Activated CD8-positive, alpha-beta T cell treated with anti-CD3 and anti-CD28 coated beads, Interleukin-2, amount 10 ng/mL, durations not matched to agents 7 days and 5 days (primary cell): ENCODE measurements at places on chromosomes 11 and 22.

DNA sequence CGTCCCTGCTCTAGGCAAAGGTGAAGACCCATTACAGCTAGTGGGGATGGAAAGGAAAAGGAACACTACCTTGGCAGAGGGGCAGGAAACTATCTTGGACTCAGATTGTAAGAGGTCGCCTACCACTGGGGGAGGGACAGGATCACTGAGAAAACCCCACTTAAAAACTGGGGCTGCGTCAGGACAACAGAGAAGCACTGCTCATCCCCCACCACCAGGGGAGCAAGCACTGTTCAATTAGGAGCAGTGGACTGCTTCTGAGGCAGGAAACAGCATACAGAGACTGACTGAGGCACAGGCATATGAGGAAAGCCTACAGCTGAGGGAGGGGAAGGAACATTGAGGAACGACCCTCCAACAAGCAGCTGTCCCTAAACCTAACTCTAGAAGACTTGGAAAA is 20.8 kb upstream of the DLAT start:
- H3K27me3 ChIP-seq: peaks cover 18% of the 10 kb centered on the region
- peak; percentile 35 for DNase-seq
- no peak overlapping the region for H3K27ac ChIP-seq
- H3K4me3 ChIP-seq: no peak overlapping the region

- peaks cover 53% of the 10 kb centered on the region for H3K36me3 ChIP-seq
- H3K27ac ChIP-seq: peak overlapping the region; percentile 72
- peaks cover 45% of the 10 kb centered on the region for H3K4me1 ChIP-seq
- no peak overlapping the region for H3K4me3 ChIP-seq
Observed at GRCh38 chr22:46794491-46794890, 32.0 kb downstream of the TBC1D22A start.

GRCh38 chr22:19035474-19036228 is 86.6 kb downstream of the DGCR2 start:
- H3K4me1 ChIP-seq: no peaks in the 10 kb centered on the region
- H3K36me3 ChIP-seq: no peaks in the 10 kb centered on the region
- H3K4me3 ChIP-seq: no peak overlapping the region
- no peak overlapping the region for H3K27ac ChIP-seq
- H3K27me3 ChIP-seq: peaks cover 3% of the 10 kb centered on the region

- no peak overlapping the region for H3K4me3 ChIP-seq
- no peaks in the 10 kb centered on the region for H3K4me1 ChIP-seq
- no peak overlapping the region for H3K27ac ChIP-seq
- H3K27me3 ChIP-seq: peaks cover 2% of the 10 kb centered on the region
- no peaks in the 10 kb centered on the region for H3K36me3 ChIP-seq
- DNase-seq: no peak
Observed at GRCh38 chr11:107669191-107669740, 42.6 kb downstream of the SLN start.

DNA sequence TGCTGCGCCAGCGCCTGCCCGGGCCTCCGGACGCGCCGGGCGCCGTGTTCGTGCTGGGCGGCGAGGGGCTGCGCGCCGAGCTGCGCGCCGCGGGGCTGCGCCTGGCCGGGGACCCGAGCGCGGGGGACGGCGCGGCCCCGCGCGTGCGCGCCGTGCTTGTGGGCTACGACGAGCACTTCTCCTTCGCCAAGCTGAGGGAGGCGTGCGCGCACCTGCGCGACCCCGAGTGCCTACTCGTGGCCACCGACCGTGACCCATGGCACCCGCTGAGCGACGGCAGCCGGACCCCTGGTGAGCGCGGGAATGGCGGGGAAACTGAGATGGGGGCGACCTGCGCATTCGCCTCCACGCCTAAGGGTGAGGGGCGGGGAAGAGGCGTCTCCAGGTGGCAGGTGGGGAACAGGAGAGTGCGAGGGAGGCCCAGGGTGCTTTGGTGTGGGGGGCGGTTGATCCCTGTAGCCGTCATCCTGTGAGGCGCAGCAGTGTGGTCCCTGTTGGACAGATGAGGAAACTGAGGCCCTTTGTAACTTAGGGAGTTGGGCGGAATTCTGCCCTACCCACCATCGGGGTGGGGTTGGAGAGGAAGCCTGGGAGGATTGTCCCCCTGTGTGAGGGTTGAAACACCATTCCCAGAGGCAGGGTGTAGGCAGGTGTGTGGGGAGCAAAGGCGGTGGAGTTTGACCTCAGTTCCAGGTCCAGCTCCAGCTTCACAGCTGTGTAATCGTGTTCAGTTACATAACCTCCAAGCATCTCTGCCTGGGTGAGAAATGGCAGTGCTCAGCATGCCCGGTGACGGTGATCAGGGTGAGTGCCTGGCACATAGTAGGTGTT is 758 bp downstream of the PDXP start:
- DNase-seq: no peak
- no peaks in the 10 kb centered on the region for H3K27me3 ChIP-seq
- H3K4me3 ChIP-seq: peak overlapping the region; percentile 87
- H3K27ac ChIP-seq: peak overlapping the region; percentile 64

DNA sequence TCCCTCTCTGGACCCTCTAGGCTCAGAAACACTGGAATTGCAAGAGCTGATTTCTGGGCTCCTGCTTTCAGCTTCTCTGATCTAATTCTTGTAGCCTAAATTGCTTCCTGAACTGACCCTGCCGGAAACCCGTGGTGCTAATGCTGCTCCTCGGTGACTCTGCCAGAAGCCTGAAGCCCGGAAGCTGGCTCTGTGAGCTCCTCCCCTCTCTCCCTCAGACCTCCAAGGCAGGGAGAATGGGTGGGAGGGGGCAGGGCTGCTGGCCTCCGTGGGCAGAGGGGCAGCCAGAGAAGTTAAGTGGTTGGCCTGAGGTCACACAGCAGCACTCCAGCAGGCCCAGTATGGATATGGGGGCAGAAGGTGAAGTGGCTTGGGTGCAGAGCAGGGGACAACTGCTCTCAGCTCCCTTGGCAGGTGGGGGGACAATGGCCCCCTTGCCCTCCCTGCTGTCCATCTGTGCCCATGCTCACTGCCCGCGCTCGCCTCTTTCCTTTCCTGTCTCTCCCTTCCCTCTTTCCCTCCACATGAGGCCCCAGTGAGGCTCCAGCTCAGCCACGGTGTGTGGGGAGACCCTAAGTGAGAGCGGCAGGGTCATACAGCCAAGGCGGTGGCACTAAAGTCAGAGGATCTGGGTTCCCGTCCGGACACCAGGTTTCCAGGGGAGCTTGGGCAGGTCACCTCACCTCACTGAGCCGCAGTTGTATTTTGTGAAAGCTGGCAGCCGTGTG is 16.2 kb downstream of the CAPN5 start:
- peak overlapping the region; percentile 71 for H3K4me3 ChIP-seq
- peaks cover 32% of the 10 kb centered on the region for H3K4me1 ChIP-seq
- H3K36me3 ChIP-seq: no peaks in the 10 kb centered on the region
- H3K27ac ChIP-seq: peak overlapping the region; percentile 95
- DNase-seq: peak; percentile 82

GRCh38 chr22:36026741-36027140 is 1.9 kb downstream of the RBFOX2 start:
- no peak overlapping the region for H3K27ac ChIP-seq
- DNase-seq: no peak
- no peaks in the 10 kb centered on the region for H3K36me3 ChIP-seq
- peaks cover 44% of the 10 kb centered on the region for H3K27me3 ChIP-seq
- H3K4me1 ChIP-seq: peaks cover 21% of the 10 kb centered on the region
- H3K4me3 ChIP-seq: no peak overlapping the region

GRCh38 chr22:28198692-28199091 is 279.6 kb upstream of the PITPNB start:
- H3K4me1 ChIP-seq: no peaks in the 10 kb centered on the region
- no peak for DNase-seq
- H3K27me3 ChIP-seq: no peaks in the 10 kb centered on the region

DNA sequence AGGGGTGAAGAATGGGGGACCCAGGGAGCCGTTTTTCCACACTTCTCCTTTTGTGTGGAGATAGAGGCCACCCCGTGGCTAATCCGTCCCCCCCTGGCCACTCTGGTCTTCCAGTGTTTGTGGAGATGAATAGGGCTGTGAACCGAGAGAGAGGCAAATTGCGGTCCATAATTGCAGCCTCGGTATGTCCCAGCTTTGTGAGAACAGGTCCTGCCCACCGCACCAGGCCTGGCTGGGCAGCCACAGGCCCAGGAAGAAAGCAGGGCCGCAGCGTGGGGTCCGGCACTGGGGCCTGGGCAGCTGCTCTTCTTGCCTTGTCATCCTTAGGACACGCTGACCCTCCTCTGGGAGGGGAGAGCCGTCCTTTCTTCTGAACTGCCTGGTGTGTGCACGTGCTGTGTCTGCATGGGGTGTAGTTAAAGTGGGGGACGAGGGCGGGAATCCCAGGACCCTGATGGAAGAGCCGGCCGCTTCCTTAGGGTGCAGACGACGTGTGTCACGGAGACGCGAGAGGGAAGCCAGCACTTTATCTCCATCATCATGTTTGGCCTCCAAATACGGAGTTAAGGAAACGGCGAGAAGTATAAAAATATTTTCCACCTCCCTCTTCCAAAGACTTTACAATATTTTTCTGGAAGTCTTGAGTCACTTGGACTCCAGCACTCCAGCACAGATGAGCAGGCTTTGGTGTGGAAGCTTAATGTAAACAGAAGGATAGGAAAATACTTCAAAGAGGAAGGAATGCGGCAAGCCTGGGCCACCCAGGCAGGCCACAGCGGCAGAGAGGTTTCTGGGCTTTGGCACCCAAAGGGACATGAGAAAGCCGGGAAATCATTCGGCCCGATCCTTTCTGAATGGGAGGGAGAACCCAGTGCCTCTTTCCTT is 1248.4 kb downstream of the BRD1 start:
- no peak overlapping the region for H3K4me3 ChIP-seq
- no peaks in the 10 kb centered on the region for H3K36me3 ChIP-seq
- no peak overlapping the region for H3K27ac ChIP-seq
- H3K27me3 ChIP-seq: peaks cover 9% of the 10 kb centered on the region
- H3K4me1 ChIP-seq: peaks cover 1% of the 10 kb centered on the region

DNA sequence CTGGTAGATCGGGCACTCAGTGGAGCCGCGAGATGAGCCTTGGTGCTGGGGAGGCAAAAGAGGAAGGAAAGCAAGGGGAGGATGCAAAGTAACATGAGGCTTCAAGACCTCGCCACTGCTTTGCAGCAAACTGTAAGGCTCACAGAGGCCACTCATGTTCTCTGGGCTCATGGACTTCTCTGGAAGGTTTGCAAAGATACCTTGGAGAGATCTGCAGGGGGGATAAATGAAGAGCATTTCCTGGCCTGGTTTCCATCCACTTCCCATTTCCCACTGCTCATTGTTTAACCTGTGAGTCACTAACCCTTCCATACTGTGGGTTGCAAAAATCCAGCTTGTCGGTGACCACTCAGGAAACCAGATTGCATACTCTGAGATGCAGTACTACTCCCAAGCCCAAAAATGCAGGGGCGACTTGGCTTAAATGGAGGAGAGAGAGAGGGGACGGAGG is 38.5 kb downstream of the OSBP2 start:
- H3K4me3 ChIP-seq: no peak overlapping the region
- H3K36me3 ChIP-seq: no peaks in the 10 kb centered on the region
- no peak for DNase-seq
- no peak overlapping the region for H3K27ac ChIP-seq
- no peaks in the 10 kb centered on the region for H3K27me3 ChIP-seq

- H3K36me3 ChIP-seq: no peaks in the 10 kb centered on the region
- H3K27ac ChIP-seq: no peak overlapping the region
- DNase-seq: no peak
Observed at GRCh38 chr11:119615882-119616196, 113.2 kb downstream of the NECTIN1 start.

DNA sequence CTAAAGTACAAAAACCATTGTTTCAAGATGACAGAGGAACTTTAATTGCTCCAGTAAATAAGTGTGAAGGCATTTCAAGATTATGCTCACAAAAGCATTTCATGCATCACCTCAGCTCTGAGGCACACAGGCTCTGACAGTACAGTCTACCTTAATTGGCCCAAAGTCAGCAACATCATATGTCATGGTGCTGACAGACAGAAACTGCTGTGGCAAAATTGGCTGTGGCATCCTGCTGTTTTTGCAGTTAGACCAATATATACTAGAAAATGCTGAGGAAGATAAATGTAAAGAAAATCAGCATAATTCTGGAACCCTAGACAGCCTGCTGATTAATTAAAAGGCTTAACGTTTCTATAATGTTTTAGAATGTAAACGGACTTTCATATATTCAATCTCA is 34.9 kb upstream of the PPP2R1B start:
- DNase-seq: no peak
- no peak overlapping the region for H3K4me3 ChIP-seq
- H3K4me1 ChIP-seq: peaks cover 9% of the 10 kb centered on the region
- no peak overlapping the region for H3K27ac ChIP-seq
- H3K27me3 ChIP-seq: no peaks in the 10 kb centered on the region
- H3K36me3 ChIP-seq: peaks cover 50% of the 10 kb centered on the region

- H3K27ac ChIP-seq: no peak overlapping the region
- DNase-seq: no peak
- peaks cover 13% of the 10 kb centered on the region for H3K4me1 ChIP-seq
- no peaks in the 10 kb centered on the region for H3K27me3 ChIP-seq
- no peak overlapping the region for H3K4me3 ChIP-seq
- peaks cover 26% of the 10 kb centered on the region for H3K36me3 ChIP-seq
Observed at GRCh38 chr22:38304526-38304925, 12.7 kb downstream of the CSNK1E start.

DNA sequence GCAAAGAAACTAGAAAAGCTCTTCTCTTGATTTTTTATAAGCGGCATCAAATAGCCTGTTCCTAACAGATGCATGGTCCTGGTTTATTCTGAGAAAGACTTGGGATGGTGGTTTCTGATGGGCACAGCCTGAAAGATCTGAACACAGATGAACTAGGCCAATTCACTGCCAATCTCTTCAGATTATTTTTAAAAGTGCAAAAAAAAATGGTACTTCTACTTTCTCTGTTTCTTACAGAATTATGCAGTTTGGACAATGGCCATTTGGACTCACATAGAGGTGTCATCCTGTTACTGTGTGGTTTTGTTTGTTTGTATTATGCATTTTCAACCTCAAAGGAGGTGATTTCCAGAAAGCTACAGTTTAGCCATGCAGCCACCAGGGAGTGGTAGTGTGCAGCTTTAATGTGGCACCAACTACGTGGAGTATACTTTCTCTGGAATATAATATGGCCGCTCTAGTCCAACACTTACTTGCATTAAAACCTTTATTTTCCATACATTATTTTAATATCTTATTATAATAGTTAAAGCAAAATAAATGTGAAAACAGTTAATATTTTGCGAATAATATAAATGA is 469.8 kb upstream of the KIRREL3 start:
- no peak overlapping the region for H3K27ac ChIP-seq
- H3K27me3 ChIP-seq: no peaks in the 10 kb centered on the region
- DNase-seq: no peak
- H3K36me3 ChIP-seq: no peaks in the 10 kb centered on the region
- H3K4me3 ChIP-seq: no peak overlapping the region

GRCh38 chr11:95156916-95157541 is 67.4 kb downstream of the ENDOD1 start:
- peaks cover 5% of the 10 kb centered on the region for H3K36me3 ChIP-seq
- peaks cover 33% of the 10 kb centered on the region for H3K4me1 ChIP-seq
- H3K27ac ChIP-seq: no peak overlapping the region
- no peaks in the 10 kb centered on the region for H3K27me3 ChIP-seq

GRCh38 chr11:31676280-31676982 is 134.7 kb downstream of the PAX6 start:
- no peaks in the 10 kb centered on the region for H3K27me3 ChIP-seq
- no peaks in the 10 kb centered on the region for H3K4me1 ChIP-seq
- peaks cover 2% of the 10 kb centered on the region for H3K36me3 ChIP-seq
- no peak overlapping the region for H3K4me3 ChIP-seq

- H3K36me3 ChIP-seq: peaks cover 74% of the 10 kb centered on the region
- H3K4me1 ChIP-seq: peaks cover 99% of the 10 kb centered on the region
- no peak overlapping the region for H3K4me3 ChIP-seq
Observed at GRCh38 chr11:35170503-35170902, 31.5 kb downstream of the CD44 start.
